ENCODE measurements at places on chromosomes 16 and 17.
A peak's percentile ranks its signal among the peaks of the same experiment; 100 is the strongest.

DNA sequence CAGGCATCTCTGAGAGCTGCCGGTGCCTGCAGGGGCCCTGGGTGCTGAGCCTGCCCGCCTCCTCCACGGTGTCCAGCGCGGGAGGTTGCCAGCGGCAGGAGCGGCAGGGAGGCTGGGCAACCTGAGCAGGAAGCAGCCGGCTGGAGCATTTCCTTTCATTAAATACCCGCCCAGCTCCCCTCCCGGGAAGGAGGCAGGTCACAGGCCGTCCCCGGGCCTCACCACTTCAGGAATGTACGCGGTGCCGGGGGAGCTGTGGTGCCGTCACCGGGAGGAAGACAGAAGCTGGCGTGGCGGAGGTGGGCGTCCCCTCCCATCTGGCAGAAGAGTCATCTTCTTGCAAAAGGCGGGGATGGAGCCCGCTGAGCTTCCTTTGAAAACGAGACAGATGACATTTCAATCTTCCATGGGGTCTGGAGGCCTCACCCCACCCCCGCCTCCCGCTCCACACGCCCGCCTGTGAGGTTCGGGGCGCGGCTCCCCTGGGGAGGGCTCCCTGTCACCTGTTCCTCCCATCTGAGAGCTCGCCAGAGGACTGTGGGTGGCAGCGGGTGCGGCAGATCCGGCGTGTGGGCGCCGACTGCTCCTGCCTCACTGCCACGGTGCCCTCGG is 16.0 kb downstream of the SOX8 start:
- peak; percentile 91 for DNase-seq

GRCh38 chr17:50292465-50292864 is 18.2 kb downstream of the TMEM92 start:
- DNase-seq = no peak

DNA sequence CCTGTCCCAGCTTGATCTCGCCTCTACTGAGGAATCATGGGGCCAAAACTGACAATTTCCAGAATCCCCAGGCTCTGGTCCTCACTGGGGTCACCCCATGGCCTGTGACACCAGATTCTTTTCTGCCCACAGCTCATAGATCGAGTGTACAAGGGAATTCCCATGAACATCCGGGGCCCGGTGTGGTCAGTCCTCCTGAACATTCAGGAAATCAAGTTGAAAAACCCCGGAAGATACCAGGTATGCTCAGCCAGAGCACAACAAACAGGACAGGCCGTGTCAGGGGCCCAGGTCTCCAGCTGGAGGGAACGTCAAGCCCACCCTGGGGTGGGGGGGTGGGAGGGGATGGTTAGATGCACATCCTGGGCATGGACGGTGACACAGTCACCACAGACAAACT is 17.5 kb downstream of the USP6 start:
- no peak for DNase-seq

- no peak for DNase-seq
These were observed 72.7 kb downstream of the CYLD start for GRCh38 chr16:50814541-50814940.

DNA sequence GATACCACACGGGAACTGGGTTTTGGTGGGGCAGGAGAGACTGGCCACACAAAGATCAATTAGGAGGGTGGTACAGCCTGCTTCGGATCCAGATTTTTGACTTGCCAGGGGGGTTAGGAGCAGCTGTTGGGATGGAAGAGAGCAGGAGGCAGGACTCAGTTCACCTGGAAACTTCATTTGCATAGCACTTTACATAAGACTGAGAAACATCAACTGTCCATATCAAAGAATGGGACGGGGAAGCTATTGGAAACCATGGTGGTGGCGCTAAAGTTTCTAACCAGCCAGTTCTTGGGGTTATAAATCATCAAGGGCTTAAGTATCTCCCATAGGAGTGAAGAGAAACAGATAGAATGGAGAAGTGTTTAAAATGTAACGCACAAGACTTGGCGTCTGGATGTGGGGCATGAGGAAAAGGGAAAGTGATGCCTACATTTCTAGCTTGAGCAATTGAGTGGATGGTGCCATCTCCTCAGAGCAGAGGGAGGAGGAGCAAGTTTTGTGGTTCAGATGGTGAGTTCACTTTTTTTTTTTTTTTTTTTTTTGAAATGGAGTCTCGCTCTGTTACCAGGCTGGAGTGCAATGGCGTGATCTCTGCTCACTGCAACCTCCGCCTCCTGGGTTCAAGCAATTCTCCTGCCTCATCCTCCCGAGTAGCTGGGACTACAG is 6.4 kb upstream of the SRCAP start:
- DNase-seq = no peak

DNA sequence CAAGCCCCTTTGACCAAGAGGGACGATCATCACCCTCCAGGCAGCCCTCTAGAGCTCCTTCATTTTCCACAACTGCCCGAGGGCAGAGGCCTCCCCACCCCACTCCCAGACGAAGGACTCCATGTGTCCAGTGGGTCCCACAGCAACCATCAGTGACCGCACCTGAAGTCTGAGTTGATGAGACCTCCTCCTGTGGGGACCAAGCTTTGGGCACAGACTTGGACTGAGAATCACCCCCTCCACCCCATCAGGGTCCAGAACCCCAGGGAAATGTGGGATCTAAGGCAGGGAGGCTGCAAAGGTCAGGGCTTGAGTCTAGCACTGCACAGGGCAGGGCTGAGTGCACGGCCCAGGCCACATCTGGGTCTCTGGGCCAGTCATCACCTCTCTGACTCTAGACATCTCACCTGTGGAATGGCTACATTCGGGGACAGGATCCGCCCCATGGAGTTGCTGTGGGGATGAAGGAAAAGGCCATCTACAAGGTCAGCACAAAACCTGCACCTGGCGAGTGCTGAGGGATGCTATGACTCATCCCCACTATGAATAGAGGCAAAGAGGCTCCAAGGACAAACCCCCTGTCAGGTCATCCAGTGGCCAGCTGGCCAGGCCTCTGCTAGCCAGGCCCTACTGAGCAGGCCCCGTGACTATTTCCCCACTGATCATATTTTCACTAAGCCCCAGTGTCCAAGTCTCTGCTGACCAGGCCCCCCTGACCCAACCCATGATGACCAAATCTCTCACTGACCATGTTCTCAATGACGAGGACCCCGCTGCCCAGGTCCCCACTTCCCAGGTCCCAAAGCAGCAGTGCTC is 38.4 kb downstream of the TNFRSF13B start:
- peak; percentile 38 for DNase-seq

- peak; percentile 93 for DNase-seq
These were observed at the start of gene SLC25A39 for GRCh38 chr17:44324571-44325275. TSS of gene SLC25A39 (minus strand) at chr17:44324823. CDS start at chr17:44323562, 1,261 bp downstream.

GRCh38 chr17:66963909-66964771 is at the start of gene CACNG4:
TSS of gene CACNG4 (plus strand) at chr17:66964707. CDS start at chr17:66964912, 205 bp downstream.
- peak; percentile 37 for DNase-seq

- DNase-seq = no peak
These were observed 22.1 kb upstream of the GSG1L start for GRCh38 chr16:28085389-28086171.

DNA sequence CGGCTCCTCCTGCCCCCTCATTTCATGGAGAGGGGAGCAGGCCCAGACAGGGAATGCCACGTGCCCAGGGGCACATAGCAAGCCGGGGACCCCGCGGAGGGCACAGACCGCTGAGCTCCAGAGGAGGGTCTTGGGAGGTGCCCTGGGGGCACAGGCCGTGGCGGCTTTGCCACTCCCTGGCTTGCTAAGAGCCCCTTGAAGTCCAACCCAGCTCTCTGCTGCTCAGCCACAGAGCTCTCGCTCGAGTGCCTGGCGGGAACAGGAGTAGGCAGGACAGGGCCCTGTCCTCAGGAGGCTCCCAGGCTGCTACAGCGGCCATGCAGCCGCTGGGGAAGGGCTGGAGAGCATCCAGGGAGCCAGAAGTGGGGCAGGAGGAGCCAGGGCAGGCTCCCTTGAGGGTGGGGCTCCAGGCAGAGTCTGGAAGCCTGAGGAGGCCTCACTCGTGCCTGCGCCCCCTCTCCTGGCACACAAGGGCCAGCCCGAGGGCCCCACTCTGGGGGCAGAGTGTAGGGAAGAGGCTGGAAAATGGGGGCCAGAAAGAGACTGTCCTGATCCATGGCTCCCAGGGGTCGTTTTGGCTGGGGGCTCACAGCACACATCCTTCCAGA is 4.4 kb upstream of the RAB26 start:
- no peak for DNase-seq

GRCh38 chr16:4249530-4250308 is 7.8 kb upstream of the SRL start:
- no peak for DNase-seq

- no peak for DNase-seq
These were observed 4.0 kb downstream of the RNF222 start for GRCh38 chr17:8393470-8394231.

- no peak for DNase-seq
These were observed 599.2 kb downstream of the MAF start for GRCh38 chr16:79001156-79001967.

GRCh38 chr16:50121278-50121677 is 31.8 kb upstream of the TENT4B start:
- no peak for DNase-seq

- no peak for DNase-seq
These were observed 14.7 kb downstream of the CDRT4 start for GRCh38 chr17:15452746-15453145.

DNA sequence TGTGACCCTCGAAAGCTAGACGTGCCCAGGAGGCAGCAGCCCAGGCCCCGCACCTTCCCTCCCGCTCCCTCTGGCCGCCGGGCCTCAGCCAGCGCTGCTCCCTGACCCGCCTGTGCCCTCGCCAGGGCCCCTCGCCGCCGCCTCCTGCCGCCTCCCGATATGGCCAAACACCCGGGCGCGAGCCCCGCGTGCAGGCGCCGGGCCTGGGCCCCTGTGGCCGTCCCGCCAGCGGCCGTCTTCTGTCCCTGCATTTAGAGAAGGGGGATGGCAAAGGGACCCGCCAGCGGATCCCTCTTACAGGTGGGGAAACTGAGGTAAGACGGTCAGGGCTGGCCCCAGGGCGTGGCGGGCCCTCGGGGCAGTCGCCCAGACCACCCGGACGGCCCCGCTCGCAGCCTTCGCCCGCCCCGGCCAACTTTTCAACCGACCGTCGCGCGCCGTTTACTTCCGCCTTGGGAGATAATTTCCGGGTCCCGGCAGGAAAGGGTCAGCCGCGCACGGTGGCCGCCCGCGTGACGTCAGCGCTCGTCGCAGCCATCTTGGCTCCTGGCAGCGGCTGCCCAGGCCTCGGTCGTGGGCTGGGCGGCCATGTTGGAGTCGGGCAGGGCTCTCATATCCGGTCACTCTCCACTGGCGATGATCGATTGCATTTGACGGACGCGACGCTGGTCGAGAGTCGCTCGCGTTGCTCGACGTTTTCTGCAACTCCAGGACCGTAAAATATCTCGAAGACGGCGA is 7.0 kb upstream of the GNG13 start:
- peak; percentile 79 for DNase-seq

DNA sequence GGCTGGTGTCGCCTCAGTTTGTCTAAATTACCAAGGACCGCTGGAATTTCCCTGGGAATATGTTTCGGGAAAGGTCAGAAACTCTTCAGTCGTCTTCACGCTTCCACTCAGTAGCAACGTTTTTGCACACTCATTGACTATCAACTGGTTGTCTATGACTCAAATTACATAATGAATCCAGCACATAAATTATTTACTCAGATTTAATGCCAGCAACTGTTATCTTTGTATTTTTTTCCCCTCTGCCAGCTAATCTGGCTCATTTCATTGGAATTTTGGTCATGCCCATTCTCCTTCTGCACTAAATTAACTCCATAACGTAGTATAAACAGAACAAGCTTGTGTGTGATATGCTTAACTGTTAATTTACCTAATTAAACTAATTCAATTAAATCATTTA is 372.7 kb upstream of the ZFHX3 start:
- DNase-seq = no peak

GRCh38 chr16:89061590-89062380 is 31.9 kb upstream of the ACSF3 start:
- DNase-seq = no peak

- peak; percentile 69 for DNase-seq
These were observed 50.5 kb upstream of the ZNF469 start for GRCh38 chr16:88331989-88332920.

DNA sequence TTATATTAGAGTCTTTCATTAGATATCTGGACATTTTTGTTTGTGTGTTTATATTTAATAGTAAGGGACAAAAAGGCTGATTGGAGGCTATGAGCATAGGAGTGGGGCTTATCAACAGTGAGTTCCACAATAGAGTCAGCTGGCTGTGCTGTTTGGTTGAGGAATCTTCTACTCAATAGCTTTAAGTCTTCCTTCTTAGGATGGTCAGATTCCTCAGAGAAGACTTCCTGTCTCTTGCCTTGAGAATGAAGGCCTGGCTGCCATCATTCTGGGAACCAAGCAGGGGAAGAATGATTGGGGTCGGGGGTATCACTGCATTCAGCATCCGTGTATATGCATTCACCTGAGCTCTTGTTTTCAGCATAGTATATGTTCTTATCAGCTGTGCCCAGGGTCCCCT is 31.9 kb upstream of the ABCC11 start:
- no peak for DNase-seq

GRCh38 chr17:40091691-40092397 is 8.5 kb downstream of the NR1D1 start:
- DNase-seq = no peak

DNA sequence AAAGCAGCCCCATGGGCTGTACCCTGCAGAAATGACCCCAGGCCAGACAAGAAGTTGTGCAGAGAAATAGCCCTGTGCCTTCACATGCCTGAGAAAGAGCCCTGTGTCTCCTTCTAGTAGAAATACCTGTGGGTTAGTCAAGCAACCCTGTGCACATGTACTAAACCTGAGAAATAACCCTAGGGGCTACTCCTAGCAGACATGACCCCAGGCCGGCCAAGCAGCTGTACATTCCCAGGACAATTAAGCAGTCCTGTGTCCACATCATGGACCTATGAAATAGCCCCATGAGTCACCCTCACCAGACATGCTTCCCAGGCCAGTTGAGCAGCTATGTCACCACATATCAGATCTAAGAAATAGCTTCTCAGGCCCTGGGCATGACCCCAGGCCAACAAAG is 519.7 kb upstream of the CA10 start:
- no peak for DNase-seq

DNA sequence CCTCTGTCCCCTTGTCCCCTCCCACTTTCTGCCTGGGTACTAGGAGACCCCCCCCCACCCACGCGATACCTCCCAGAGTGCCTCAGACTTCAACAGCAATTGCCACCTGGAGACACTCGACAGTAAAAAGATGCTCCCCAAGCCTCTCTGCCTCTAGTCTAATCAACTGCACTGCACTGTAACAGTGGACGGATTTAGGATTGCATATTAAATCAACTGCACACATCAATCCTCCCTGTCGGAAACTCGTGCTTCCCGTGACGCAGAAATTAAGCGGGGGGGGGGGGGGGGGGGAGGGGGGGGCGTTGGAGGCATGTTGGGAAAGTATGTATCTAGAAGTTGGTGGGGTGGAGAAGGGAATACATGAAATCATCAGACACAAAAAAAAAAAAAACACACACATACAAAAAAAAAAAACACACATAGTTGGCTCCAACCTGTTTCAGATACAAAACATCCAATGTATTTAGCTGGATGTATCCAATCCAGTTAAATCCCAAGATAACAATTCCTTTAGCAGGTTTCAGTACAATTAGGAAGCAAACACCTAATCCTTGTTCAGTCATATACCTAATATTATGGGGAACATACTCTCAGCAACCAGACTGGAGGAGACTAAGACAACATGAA is 29.7 kb downstream of the FAM222B start:
- no peak for DNase-seq

GRCh38 chr16:74094962-74095361 is 201.7 kb upstream of the PSMD7 start:
- no peak for DNase-seq

Measured in SJCRH30 (cell line).